ENCODE measurements at places on chromosomes 6 and 20.

DNA sequence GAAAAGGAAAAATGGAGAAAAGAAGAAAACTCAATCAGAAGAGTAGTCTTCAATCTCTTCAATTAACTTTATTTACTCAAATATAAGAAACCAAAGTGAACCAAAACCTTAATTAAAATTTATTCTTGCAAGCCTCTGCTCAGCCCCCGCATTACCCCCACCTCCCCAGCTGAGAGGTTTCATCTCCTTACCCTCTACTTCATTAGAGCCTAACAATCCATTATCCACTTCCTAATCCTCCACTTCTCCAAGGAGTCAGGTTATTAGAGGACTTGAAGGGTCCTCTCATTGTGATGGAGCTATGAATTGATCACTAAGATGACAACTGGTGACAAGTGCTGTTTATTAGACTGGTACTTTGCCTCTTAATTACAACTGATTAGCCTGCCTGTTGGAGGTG lies 956.5 kb downstream of the TFAP2A start:
- DNase-seq = no peak

DNA sequence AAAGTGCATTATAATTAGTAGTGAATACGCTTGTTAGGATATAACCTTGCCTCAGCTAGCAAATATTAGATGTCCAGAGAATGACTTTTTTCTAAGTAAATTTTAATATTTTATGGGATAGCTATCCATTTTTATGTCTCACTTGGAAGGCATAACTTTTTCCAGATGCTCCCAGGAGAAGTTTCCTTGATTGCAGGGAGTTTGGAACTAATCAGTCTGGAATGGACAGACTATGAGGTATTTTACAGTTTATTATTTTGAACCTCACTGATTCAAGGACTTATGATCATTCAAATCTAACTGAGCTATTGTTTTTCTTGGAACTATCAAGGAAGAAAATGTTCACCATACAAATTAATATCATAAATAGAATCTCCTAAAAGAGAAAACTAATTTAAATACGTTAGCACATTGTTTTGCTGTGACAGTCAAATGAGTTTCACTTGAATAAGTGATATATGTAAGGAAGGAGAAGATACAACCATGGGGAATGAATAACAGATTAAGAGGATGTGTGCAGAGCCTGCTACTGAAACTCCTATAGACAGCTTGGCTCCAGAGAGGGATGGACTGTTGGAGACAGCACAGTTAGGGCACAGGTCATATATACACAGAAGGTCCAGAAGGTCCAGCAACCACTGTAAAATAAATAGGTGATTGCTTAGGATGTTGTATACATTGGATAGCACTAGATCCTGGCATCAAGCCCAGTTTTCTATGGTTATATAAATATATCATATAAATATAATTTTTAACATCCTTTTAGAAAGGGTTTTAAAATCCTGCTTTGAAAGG lies 20.6 kb upstream of the LCA5 start:
- DNase-seq = no peak

DNA sequence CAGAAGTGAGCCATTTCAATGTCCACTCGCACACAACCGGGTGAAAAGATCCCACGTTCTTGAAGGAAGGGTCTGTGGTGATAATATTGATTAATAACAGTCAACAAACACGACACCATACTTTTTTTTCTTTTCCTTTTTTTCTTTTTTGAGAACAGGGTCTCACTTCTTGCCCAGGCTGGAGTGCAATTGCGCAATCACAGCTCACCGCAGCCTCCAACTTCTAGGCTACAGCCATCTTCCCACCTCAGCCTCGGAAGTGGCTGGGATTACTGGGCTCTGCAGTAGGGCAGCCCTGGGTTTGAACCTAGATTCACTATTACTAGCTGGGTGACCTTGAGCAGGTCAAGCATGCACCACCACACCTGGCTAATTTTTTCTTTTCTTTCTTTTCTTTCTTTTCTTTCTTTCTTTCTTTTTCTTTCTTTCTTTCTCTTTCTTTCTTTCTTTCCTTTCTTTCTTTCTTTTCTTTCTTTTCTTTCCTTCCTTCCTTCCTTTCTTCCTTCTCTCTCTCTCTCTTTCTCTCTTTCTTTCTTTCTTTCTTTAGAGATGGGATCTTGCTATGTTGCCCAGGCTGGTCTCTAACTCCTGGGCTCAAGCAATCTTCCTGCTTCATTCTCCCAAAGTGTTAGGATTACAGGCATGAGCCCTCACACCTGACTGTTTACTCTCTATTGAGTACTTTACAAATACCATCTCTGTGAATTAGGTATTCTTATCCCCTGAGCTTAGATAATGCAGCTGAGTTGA lies 123.9 kb downstream of the SNX5 start:
- DNase-seq = no peak

DNA sequence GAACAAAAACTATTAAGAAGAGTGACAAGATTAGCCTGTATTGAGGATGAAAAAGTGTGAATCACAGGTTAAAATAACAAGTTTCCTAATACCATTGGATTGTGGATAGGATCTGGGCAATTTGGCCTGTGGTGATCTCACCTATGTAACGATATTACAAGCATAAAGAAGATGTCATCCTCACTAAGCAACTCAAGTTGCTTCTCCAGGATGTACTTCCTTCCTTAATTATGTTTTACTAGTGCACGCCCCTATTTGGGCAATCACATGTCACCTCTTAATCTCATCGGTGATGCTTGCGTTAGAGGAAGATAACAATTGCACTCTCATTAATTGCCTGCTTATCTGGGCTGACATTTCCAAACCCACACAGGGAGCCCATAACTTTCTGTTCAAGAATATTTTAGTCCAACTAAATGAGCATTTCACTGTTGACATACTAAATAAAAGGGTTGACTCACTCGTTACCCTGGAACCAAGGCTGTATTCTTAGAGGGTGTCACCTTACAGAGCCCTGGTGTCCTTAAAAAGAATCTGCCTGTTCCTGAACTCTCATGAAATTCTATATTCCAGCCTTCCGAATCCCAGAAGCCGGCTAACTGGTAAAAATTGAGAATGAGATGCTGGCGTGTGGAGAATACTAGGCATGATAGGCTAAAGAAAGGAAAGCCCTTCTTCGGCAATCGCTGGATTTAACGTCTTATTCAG lies 88.2 kb upstream of the ATXN1 start:
- peak; percentile 22 for DNase-seq
